H54 (cell line): ENCODE measurements at places on chromosomes 1 and 21.

DNA sequence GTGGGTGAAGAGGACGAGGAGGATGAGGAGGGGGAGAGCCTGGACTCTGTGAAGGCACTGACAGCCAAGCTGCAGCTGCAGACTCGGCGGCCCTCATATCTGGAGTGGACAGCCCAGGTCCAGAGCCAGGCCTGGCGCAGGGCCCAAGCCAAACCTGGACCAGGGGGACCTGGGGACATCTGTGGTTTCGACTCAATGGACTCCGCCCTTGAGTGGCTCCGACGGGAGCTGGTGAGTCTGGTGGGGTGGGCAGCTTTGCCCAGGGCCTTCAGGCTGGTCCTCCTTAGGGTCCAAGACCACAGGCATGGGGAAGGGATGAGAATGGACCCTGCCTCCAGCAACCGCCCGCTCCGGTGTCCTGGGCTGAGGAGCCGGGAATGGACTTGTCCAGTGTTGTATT is 430 bp downstream of the FAM167B start:
- no peak for DNase-seq

GRCh38 chr1:228391411-228392020 is 15.1 kb downstream of the TRIM11 start:
- no peak for DNase-seq

DNA sequence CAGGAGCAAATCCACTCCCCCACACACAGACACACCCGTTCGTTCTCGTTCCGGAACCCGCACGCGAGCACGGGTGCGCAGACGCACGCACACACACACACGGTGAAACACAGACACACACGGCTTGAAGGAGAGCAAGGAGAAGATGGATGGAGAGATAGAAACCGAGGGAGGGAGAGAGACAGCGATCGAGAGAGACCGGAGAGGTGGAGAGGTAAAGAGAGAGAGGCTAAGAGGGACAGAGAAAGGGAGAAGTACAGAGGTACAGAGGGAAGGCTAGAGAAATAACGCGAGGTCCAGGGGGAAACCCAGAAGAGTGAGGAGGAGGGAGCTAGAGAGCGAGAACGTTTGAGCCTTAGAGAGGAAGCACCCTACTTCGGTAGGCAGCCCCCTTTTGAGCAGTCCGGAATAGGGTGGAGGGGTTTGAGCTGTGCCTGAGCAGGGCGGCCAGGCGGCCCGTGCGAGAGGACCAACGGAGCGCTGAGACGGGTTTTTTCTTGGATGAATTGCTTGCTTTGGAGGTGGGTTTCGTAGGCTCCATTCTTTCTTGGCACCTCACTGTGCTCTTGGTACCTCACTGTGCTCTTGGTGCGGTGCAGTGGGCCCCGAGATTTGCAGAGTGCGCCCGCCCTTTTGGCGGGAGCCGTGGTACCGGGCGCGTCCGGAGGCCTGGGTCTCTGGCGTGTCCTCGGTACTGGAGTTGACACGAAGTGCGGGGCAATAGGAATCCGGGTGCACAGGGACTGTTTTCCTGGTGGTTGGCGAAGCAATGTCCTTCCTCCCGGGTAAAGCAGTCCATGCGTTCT is 88.4 kb upstream of the RHOU start:
- DNase-seq, result no peak

GRCh38 chr1:202998836-202999750 is 8.1 kb upstream of the TMEM183A start:
- DNase-seq, result no peak

GRCh38 chr1:106534612-106535011 is 521.9 kb upstream of the PRMT6 start:
- no peak for DNase-seq

DNA sequence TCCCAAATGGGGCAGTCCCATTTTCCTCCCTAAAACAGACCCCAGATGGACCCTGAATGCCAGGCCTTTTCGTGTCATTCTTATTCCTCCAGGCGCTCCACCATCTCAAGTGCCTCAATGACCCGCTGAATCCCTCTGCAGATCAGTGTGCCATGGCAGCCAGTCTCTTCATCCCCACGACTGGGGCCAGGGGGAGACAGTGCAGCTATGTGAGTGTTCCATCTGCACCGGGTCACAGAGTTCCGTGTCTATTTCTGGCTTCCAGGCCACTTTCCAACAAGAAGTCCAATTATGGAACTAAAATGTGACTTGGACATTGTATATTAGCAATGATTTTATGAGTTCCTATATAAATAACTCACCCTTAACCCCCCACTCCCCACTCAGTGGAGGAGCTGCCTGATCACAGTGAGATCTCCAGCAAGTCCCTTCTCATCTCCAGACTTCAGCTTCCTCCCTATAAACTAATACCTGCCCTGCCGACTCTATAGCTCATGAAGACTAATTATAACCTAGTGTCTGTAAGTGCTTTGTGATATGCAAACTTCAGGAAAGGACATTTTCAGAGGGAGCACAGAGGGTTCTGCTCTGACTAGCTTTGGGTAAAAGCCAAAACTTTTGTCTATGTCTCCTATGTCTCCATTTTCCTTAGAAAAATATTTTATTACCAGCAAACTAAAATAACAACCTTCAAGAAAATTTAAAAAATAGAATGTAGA is 56.3 kb upstream of the NFASC start:
- DNase-seq, result no peak

- DNase-seq, result no peak
Measured at GRCh38 chr21:20618878-20619277, 379.3 kb upstream of the NCAM2 start.

DNA sequence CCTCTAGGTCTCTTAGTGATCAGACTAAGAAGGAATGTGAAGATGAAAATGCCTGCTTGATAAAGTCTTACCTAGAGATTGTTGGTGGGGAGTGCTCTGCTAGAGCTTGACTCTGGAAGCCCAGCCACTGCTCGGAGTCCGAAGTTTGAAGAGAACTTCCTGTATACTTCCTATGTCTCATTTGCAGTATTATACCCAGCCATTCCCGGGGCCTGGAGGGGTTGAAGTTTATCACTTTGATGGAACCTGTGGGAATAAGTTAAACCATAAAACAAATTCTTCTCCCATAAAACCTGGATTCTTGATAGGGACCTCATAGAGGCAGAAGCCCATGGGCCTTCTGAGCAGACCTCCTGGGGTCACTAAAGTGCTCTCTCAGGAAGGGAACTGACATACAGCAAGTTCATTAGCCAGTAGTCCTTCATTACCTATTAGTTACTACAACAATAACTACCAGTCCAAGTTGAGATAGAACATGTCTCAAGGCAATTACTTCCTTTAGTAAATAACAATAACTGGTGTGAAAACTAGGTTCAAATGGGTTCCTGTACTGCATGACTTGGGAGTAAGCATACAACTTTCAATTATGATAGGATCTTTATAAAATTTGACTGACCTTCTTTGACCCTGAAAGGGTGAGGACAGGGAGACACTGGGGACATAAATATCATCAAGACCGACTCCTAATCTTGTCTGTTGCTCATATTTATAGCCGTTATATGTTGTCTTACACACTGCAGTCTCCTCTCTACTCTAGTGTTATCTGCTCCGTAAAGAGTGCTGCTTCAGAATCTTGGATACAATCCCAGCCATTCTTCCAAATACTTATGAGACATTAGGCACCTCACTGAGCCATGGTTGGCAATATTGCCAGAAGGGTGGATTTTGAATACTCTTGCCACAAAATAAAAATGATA is at the start of gene OR6N1:
Gene OR6N1 (minus strand): TSS at position 246 of the 917 bp plus-strand sequence. CDS start 5,513 bp downstream, outside the sequence.
- no peak for DNase-seq

- no peak for DNase-seq
Measured at GRCh38 chr1:30511106-30511505, 212.3 kb downstream of the MATN1 start.

DNA sequence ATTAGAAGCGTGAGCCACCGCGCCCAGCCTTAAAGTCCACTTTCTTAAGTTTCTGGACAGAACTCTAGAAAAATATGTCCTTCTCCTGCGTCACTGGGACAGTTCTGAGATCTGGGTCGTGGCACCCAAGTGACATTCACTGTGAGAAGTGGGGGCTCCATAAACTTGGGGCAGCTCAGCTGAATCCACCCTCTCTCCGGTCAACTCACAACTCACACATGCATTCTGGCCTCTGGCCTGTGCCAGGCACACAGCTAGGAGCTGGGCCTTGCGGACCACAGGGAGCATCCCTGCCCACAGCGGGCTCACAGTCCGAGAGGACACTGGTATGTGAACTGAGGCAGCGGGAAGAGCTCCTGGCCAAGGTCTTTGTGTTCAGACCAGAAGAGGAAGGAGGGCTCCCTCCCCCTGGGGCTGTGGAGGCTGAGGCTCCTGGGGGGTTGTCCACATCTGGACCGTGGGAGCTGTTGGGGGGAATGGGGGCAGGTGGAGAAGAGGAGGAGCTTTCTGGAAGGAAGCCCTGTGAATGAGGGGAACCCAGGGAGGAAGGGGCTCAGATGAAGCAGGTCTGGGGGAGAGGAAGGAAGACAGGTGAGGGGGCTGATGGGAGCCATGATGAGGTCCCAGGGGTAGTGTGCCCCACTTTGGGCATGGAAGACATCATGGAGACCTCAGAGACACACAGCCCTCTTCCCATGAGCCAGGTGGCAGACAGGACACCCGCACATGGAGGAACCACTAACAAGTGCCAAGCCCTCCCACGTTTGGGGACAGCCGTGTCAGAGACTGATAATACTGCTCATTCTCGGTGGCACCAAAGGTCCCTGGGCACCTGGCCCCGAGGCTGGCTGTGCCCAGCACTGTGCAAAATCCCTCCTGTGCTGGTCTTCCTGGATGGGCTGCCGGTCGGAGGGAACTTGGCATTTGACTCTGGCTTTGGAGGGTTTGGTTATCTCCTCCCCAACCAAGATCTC is 191.0 kb upstream of the VAMP3 start:
- no peak for DNase-seq

DNA sequence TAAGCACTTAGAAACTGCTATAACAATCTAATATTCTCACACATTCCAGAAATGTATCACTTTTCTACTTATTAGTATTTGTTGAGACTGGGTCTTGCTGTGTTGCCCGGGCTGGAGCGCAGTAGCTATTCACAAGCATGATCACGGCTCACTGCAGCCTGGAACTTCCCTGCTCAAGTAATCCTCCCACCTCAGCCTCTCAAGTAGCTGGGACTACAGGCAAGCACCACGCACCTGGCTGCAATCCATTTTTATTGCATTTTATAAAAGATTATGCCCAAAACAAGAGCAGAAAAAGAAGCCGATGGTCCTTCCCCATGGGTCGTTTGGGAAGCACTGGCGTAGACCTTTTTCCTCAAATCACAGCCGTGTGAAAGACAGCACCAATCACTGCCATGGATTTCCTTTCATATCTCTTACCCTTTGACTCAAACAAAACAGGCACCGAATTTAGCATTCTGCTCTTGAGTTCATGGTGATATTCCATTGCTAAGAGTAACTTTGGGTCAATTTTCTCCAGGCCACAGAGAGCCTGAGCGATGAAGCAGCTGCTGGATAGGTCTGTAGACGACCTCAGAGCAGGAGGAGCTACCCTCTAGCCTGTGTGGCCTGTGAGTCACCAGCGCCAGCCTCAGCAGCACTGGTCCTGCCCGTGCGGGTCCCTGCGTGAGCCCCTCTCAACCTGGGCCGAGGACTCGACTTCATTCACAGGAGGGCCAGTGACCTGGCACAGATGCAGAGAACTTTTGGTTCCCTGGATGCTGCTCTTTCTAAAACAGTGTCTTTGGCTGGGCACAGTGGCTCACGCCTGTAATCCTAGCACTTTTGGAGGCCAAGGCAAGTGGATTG is 80.8 kb downstream of the PIK3CD start:
- no peak for DNase-seq

GRCh38 chr1:113035086-113035485 is 37.9 kb upstream of the LRIG2 start:
- no peak for DNase-seq

- DNase-seq, result no peak
Measured at GRCh38 chr21:44735821-44736220, 24.4 kb upstream of the TSPEAR start.

GRCh38 chr1:91038582-91038981 is 16.7 kb upstream of the ZNF644 start:
- DNase-seq, result no peak

GRCh38 chr1:215569986-215570824 is 3.1 kb downstream of the KCTD3 start:
- DNase-seq, result no peak

DNA sequence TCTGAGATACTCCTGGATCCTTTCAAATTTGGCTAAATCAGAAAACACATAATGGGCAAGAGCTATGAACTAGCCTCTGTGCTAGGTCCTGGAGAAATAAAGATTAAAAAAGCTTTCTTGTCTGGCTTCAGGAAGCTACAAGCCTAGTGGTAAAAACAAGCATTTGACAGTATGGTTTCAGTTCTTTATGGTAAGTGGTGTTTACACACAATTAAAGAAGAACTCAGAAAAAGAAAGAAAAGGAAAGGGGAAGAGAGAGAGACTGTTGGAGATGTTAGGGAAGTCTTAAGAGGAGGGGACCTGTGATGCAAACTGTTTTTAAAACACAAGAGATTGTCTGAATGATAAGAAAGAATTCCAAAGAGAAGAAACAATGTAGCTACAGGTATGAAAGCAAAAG is 1.8 kb downstream of the OR10J1 start:
- DNase-seq, result no peak

GRCh38 chr1:179881642-179882252 is 338 bp upstream of the TOR1AIP1 start:
- no peak for DNase-seq

DNA sequence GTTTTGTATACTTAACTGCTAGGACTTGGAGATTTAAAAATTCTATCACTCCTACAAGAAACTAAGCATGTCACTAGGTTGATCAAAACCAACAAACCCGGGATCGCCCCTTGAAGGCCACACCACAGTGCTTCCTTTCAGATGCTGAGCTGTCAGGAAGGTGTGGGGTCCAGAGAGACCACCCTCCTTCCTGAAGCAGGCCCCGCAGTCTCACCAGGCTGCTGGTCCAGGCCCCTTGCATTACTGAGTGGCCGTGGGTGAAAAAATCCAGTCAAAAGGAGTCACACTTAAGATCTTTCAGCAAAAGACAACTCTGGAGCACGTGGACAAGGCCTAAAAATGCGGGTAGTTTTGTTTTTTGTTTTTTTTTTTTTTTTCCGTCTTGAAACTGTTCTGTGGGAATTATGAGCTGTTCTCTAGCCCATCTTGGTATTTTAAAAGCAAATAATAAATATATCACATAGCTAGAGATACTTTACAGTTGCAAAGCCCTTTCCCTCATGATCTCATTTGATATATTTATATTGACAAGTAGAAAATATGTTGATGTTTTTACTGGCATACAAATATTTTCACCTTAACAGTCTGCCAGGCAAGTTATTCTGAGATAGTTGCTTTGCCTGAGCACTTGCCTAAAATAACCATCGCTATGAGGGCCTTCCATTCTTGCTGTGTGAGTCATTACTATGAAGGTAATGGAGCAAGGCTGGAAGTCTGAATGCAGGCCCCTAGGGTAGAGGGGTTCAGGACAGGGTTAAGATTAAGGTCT is 73.1 kb upstream of the EDEM3 start:
- DNase-seq, result peak; percentile 37

GRCh38 chr1:186009039-186009737 is 275.0 kb downstream of the HMCN1 start:
- DNase-seq, result no peak
